HT1080 (cell line): ENCODE measurements at places on chromosomes 11 and 22. TPM values are rescaled to one million over a fixed set of nuclear protein-coding genes. Genes with fewer than 3 reads are reported as not detected.

DNA sequence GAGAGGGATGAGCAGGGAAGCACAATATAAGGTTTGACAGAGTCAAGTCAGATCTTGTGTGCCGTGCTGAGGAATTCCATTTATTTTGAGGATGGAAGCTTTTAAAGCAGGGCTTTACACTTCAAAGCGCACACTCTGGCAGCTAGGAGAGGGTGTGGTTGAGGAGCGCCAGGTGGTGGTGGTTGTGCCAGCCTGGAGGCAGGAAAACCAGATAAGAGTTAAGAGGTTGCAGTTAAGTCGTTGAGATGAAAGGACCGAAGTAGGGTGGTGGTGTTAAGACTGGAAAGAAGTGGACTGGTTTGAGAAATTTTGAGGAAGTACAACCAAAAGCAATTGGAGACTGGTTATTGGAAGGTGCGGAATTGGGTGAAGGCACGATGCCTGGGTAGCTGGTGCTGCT is 231.6 kb upstream of the TBCEL start:
- DNase-seq = no peak

- no peak for DNase-seq
These were observed 3.6 kb upstream of the SLCO2B1 start for GRCh38 chr11:75147191-75147874.

GRCh38 chr11:34068111-34068510 is 16.6 kb downstream of the CAPRIN1 start:
- DNase-seq = peak; percentile 57

GRCh38 chr22:40334899-40335298 is 11.4 kb upstream of the ADSL start:
- DNase-seq = no peak

DNA sequence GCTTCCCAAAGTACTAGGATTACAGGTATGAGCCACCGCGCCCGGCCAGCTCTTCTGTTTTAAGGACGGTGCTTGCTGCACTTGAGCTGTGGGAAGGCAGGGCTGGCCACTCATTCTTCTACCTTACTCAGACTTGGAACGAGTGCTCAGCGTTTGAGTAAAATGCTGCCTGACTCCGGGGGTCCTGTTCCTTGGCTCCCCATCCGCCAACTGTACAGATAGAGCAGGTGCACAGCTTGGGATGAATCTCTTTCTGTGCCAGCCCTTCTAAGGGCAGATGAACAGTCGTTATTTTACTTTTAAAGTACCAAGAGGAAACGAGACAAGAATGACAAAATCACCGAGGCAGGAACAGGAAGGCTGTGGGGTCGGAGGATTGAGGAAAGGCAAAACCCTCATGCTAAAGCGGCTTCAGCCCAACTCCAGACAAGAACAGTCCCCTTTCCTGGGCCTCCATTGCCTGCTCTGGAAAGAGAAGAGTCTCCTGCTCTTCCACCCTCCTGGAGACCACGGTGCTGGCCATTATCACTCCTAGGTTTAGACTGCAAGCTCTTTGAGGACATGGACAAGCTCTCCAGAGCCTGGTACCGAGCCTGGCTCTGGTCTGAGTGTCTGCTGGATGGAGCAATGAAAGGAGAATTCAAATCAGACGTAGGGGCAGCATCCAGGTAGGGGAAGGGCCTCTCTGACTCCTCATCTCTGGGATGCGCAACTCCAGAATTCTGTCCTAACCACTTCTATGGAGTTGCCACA is 1.1 kb upstream of the SUN2 start:
- no peak for DNase-seq

DNA sequence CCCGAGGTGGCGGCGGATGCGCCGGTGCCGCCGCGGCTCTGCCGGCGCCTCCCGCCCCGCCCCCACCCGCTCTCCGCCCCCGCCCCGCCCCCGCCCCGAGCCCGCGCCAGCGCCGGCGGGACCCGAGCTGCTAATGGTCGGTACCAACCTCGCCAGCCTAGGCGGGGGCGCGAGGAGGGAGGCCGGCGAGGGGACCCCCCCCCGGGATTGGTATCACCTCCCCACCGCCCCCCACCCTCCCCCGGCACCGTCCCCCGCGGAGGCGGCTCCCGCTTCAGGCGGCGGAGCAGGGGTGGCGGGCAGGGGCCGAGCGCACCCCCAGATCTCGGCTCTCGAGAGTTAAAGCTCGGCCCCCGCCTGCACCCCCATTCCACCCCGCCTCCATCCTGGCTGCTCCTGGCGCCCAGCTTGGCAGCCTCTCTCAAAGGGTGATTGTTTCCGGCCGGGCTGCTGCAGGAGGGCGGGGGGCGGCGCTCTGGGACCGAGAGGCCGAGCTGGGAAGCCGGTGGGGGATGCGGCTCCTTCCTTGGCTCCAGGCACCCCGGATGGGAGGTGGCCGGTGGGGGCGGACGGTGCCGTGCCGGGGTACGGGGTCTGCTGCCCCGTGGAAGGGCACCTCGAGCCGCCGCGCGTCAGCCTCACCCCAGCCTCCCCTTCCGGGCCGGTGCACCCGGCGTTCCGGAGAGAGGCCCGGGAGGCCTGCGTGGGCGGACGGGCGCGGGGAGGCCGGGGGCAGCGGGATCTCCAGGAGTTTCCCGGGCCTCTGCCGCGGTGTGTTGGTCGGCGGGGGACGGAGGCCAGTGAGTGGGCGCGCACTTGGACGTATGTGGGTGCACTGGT is at the start of gene B3GAT1:
Gene B3GAT1 (minus strand): TSS at position 40 of the 840 bp plus-strand sequence. CDS start 24,583 bp downstream, outside the sequence.
- no peak for DNase-seq

GRCh38 chr11:92808022-92808421 is 161.4 kb upstream of the MTNR1B start:
- no peak for DNase-seq

- no peak for DNase-seq
These were observed 19.0 kb downstream of the TCIRG1 start for GRCh38 chr11:68057807-68058206.

- peak; percentile 96 for DNase-seq
These were observed 15.2 kb downstream of the TMPRSS5 start for GRCh38 chr11:113690619-113691569.

GRCh38 chr22:49439373-49439772 is 388.3 kb downstream of the BRD1 start:
- DNase-seq = no peak

- no peak for DNase-seq
These were observed 7.2 kb downstream of the SNAP29 start for GRCh38 chr22:20865875-20866445.

DNA sequence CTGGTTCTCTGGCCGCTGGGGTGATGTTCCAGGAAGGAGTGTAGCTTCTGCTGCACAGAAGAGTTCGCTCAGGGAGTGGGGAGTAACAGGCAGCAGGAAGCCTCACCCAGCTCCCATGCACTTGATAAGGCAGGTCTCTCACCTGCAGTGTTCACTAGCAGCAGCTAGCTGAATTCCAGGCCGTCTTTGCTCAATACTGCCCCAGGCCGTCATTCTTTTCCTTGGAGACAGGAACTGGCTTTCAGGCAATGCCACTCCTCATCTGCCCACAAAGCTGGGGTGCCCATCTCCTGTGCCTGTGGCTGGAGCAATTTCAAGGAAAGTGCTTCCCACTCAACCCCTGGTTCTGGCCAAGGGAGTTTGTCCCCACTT is 66.1 kb downstream of the ARHGAP42 start:
- DNase-seq = no peak

DNA sequence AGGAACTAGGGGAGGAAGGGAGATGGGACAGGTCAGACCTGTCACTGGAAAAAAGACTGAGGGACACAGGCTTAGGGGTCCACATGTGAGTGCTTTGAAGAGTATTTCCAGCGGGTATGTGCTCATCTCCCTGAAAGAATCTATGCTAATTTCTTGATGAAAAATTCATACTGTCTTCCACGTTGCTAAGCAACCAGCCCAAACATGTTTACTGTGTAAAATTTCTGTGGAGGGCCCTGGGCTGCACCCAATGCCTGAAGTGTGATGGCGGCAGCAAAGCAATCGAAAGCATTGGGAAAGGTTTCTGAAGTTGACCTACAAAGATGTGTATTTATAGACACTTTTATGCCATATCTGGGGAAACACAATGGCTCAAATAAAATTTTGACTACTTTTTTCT is 7.4 kb downstream of the SYT13 start:
- DNase-seq = no peak

GRCh38 chr11:132866783-132867545 is 665.3 kb downstream of the OPCML start:
- peak; percentile 59 for DNase-seq

DNA sequence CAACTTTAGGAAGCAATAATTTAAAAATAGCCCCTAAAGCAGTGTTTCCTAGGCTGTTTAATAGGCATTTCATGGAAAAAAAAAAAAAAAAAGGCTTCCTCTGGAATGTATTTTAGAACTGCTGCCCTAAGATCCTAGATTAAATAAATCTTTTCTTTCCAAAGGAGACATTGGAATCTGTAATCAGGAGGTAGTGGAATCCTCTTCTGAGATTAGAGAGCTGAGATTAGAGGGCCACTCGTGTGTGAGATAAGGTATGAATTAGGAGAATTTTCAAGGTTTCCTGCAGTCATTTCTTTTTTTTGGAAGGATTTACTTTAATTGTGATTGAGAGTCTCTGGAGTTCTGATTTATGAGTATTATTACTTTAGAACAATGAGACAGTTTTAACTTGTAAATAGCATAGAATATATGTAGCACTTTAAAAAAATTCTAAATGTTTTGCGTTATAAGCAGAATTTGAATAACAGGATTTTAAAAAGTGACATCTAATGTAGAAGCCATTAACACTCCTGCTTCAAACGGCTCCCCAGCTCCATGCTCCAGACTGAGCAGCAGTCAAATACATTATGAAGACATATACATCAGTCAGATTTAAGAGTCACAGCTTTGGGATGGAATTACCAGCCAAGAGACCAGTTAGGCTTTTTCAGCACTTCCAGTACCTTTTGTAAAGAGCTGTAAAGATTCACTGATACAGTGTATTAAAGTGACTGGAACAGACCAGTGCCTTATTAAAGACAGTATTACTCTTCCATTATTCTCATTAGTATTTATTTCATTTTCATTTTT is 5.0 kb downstream of the EED start:
- no peak for DNase-seq

DNA sequence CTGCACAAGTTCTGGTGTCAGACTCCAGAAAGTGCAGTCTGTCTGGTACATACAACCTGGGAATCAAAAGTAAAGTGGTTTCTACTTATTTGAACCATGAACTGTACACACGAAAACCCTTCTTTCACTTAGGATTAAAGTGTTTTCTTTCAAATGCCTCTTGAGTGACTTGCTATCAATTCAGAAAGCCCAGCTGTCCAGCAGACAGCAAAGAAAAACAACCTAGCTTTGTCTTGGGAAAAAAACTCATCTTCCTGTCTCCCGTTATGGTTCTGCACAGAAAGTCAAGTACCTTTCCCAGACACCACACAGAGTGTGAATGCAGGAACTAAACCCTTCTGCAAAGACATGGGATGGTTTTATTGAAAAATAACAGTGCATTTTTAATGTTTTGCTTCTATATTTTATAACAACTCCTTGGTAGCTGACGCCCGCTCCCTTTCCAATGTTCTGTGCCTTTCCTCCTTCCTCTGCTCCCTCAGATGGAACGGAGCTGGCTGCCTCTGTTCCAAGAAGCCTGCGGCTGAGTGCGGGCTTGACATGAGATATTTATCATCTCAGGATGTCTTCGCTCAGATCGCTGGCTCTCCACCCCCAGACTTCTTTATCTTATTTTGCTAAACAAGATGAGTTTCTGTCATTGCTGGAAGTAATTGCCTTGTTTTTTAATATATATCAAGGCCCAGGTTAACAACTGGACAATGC is 322.3 kb upstream of the B3GAT1 start:
- DNase-seq = no peak

DNA sequence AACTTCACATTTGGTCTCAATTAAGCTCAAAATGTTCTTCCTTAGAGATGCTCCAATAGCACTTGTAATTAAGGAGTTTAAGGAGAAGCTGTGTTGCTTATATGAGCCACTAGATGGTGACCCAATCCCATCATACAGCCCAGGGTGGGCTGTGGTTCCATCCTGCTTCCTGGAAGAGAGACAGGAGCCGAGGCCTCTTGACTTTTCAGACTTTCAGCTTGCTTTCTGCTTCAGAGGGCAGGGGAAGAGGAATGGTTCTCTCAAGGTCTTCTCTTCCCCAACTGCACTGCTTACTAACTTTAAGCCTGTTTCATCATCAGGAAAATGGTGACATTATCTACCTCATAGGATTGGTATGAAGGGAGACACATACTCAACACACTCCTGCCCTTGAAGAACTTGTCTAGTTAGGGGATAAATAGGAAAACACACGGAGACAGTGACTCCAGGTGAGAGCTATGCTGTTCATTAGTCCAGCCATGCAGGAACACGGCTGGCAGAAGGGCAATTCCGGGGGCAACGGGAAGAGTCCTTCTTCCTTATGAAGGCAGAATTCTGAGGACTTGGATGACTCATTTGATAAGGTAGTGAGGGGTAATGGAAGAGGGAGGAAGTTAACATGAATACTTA is 20.1 kb downstream of the TMEM218 start:
- peak; percentile 70 for DNase-seq

Gene PARVG
- 0.24 and 0.50 TPM in 2 replicates for total RNA-seq

Gene INPP5J
- 0.23 and 0.88 TPM in 2 replicates for total RNA-seq

Gene POU2AF3
- total RNA-seq = not detected in 2 replicates

Gene OR2AT4
- 0.07 TPM in 1 of 2 replicates, not detected in the other for total RNA-seq

Gene NRIP3
- 52.6 and 61.3 TPM in 2 replicates for total RNA-seq

Gene XBP1
- total RNA-seq = 60.9 and 71.8 TPM in 2 replicates
